ENCODE measurements at places on chromosomes 6 and 20.

DNA sequence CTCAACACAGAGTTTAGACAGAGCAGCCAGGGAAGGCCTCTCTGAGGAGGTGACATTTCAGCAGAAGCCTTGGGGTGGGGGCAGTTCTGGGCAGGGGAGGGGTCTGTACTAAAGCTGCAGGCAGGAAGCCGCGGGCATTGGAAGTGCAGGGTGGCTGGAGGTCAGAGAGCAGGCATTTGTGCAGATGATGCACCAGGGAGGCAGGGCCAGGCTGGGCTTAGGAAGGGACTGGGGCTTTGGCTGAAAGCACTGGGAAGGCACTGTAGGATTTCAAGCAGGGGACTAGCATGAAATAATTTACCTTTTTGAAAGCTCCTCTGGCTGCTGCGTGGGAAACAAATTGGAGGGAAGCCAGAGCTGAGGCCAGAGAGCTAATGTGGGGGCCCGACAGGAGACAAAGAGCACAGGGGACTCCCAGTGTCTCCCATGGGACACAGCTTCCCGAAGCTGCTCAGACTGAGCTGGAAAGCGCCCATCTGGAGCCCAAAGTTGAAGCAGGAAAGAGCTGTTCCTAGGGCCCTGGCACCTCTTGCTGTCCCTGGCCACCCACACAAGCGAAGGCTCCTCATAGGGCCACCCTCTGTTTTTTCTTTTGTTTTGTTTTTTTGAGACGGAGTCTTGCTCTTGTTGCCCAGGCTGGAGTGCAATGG lies 19.3 kb downstream of the ADA start:
- no peak for DNase-seq

DNA sequence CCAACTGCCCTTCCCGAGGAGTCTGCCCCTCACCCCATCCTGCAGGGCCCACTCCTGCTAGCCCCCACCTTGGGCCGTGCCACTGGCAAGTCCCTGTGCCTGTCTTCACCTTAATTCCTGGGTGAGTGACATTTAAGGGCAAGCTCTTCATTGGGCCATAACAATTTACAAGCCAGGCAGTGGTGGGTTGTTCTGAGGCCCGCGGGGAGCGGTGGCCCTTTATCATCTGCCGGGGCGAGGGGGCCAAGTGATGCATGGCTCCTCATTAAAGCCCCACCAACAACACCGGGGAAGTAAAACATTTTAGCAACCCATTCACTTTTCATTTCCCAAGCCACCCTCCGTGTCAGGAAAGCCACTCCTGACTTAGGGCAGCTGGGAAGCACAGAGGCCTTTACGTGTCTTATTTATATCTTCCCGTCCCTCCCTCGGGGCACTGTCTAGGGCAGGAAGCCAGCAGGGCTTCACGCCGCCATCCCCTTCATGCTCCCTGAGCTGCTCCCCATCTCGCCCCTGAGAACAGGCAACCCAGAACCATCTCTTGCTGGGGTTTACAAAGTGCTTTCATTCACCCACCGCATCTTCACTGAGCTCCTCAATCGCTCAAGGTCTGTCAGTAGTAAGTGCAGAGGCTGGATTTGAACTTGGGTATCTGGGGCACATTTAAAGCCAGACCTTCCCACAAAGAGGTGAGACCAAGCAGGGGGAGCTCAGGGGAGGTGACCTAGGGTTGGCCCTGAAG lies 55.5 kb upstream of the CCDC167 start:
- no peak for DNase-seq

- no peak for DNase-seq
Observed at GRCh38 chr6:160102956-160103824, 18.4 kb upstream of the SLC22A1 start.

DNA sequence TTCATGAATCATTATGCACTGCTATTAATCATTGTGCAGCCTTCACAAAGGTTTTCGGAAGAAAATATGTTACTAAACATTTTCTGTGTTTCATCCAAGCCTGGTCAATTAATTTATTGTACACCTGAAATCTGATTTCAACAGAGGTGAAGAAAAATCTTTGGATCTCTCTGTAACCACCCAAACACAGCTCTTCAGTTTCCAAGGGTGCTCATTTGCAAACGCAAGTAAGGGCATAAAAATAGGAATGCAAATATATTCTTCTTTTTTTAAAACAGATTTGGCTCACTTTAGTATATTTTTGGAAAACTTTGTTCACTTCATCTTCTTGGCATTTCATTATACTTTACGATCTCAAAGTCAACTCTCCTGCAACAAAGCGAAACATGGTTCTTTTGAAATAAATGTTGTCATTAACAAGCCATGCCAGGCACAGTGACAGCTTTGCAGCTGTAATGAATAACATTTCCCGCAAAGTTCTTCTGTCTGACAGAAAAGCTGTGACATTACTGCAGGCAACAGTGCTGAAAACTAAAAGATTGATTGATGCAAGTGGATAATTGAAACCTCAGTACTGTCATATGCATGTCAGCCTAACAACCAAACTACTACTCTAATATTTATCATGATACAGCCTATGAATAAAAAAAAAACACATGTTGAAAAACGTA lies 348.3 kb downstream of the FRK start:
- DNase-seq = no peak

DNA sequence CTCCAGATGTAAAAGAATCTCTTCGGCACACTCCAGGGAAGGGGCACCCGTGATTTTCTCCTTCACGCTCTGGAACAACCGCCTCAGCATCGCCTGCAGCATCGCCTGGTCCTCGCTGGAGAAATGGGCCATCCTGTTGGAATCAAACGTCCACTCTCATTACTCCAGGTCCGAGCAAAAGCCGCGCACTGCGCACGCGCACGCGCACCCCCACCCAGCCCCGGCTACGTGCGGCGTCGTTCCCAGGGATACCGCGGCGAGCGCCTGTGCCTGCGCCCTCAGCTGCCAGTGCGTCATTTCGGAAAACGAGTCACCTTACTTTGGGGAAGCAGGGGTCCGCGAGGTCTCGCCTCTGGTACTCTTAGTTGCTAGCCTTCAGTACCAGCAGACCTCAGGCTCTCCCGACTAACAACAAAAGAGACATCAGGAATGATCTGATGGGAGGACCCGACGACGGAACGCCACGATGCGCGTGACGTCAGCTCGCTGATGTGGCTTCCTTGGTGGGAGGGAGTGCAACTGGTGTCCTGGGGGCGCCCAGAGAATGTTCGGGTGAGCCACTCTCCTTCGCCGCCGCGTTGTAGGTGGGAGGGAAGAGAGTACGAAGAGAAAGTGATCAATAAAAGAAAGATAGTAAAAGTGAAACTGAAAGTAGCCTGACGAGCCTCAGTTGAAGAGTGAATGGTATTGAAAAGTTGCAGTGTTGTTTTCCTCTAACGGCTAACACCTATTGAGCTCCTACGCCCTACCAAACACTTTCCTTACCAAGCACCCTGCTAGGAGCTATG lies at the start of gene TBC1D32:
Gene TBC1D32, minus strand, starts transcription at position 182 of the 788 bp plus-strand sequence. Its CDS starts 50 bp downstream, at position 132.
- DNase-seq = peak; percentile 83

GRCh38 chr6:139600919-139601475 lies 226.5 kb upstream of the CITED2 start:
- DNase-seq = no peak

- DNase-seq = no peak
Observed at GRCh38 chr6:3836566-3836965, 12.6 kb upstream of the FAM50B start.

GRCh38 chr20:57657535-57658446 lies 37.6 kb upstream of the ZBP1 start:
- DNase-seq = peak; percentile 10

- DNase-seq = no peak
Observed at GRCh38 chr6:43420012-43420709, 7.2 kb upstream of the ABCC10 start.

DNA sequence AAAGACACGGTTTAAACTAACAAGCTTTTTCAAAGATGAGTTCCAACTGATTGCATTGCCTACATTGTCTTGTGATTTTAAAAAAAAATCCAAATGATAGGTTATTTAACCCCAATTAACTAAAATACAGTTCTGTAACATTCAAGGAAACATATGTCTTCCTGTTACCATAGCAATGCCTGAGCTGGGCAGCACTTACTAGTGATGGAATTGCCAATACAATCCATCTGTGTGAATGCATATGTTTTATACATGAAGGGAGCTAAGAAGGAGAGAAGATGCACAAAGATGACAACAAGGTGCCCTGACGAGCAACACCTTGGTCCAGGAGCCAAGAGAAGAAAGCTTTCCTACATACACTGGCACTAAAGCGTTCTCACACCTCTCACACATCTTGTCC lies 68.7 kb downstream of the POPDC3 start:
- no peak for DNase-seq

DNA sequence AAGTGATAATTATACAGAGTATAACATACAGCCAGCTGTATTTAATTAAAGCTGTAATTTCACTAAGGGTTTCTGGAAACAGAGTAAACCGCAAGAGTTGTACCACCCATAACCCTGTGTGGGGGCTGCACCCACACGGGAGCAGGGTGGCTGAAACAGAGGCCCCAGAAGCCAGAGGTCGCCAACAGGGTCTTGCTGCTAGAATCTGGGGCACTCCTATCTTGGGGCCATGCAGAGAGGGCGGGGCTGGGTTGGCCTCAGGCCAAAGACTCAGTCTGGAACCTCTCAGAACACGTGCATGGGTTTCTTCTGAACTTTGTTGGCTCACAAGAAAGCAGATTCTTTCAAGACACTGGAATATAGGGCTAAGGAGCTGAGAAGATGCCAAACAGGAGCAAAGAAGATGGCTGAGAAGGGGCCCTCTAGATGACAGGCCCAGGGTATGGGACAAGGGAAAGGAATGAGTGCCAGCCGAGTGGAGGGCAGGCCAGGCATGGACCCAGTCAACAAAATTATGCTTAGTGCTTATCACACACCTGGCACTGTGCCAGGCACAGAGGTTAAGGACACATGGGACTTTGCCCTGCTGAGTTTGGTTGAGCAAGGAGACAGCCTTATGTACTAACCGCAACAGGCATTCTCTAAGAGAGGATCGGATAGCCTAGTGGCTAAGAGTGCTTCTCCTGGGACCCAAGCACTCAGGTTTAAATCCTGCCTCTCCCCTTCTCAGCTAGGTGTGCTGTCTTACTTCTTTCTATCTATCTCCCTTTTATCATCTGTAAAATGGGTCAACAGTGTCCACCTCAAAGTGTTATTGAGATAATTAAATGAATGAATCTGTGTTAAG lies 96.6 kb upstream of the FOXP4 start:
- no peak for DNase-seq

DNA sequence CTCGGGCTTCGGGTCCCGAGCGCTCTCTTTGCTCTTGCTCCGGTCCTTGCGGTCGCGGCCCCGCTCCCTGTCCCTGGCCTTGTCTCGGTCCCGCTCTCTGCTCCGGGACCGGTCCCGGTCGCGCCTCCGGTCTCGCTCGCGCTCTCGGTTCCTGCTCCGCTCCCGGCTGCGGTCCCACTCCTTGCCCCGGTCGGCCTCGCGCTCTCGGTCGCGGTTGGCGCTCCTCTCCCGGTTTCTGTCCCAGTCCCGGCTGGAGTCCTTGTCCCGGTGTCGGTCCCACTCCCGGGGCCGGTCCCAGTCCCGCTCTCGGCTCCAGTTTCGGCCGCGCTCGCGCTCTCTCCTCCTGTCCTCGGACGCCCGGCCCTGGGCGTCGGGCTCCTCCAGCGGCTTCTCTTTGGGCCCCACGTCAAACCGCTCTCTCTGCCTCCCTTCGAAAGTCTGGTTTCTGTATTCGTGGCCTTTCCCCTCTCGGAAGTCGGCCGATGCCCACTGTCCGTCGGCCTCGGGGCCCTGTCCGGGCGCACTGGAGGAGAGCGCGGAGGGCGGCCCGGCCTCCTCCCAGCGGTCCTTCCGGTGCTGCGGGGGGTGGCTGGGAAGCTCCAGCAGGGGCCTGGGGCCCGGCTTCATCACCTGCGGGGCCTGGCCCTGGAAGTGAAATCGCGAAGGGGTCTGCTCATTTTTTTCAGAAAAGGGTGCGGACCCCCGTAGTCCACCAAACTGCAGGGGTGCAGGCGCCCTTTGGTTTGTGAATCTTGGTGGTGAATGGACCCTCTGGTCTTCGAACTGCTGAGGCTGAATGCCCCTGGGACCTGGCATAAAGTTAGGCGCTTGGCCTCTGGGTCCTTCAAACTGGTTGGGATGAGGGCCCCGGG lies 17.9 kb upstream of the TCFL5 start:
- DNase-seq = no peak

DNA sequence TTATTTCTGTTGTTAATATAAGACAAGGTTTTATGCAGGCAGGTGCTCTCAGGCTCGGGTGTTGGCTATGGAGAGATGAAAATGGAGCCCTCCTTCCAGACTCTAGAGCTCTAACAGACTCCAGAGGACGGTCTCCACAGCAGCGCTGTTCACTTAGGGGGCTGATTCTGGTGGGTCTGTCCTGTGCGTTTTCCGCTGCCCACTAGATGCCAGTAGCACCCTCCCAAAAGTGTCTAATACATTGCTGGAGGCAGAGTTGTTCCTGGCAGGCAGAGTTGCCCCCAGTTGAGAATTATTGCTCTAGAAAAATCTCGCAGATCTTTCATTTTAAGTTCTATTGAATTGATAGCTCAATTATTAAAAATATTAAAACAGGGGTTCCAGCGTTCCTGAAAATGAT lies 109.9 kb downstream of the MAP3K4 start:
- no peak for DNase-seq

DNA sequence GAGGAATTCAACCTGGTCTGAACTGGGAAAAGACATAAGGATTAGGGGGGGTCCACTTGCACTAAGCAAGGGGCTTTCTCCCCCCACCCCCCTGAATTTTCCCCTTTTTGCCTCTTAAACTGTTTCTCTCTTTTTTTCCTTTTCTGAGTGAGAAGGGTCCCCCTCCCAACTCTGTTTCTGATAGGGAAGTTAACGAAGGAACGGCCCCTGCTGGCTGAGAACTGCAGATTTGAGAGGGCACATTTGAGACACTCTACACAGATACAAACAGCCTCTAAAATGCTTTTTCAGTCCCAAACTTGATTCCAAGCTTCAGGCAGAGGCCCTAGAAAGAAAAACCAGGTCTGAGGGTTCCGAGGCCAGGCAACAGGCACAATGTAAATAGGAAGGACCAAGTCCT lies 91.7 kb downstream of the JARID2 start:
- DNase-seq = no peak

DNA sequence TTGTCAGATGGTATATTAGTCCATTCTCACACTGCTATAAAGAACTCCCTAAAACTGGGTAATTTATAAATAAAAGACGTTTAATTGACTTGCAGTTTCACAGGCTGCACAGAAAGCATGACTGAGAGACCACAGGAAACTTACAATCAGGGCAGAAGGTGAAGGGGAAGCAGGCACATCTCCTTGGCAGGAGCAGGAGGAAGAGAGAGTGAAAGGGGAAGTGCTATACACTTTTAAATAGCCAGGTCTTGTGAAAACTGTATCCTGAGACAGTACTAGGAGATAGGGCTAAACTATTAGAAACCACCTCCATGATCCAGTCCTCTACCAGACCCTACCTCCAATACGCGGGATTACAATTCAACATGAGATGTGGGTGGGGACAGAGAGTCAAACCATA lies 193.9 kb upstream of the KCNG1 start:
- DNase-seq = no peak

DNA sequence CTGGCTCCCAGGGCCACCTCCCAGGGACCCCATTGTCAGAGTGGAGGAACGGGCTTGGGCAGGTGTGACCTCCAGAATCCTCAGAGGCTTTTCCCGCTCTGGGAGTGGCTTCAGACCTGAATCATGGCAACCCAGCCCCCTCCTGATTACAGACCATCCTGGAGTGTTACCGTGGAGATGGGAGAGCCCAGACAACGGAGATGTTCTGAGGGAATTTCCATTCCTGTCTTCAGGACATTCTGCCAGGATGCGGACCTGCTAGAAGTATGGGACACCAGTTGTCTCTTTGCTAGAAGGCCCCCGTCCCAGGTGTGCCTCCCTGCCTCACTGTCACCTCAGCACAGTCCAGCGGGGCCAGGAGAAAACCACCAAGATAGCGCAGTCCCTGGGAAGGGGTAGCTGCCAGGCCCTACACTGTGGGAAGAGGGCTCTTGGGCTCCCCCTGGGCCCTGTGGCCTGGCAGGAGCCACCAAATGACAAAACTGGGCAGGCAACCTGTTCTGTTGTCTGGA lies 109.9 kb downstream of the PSMB1 start:
- DNase-seq = no peak

Data from stimulated activated CD4-positive, alpha-beta T cell treated with anti-CD3 and anti-CD28 coated beads, Interleukin-15, amount 100 ng/mL, for 48 hours (primary cell).